ENCODE measurements at places on chromosomes 1 and 21.

GRCh38 chr1:164518692-164519332 lies 40.2 kb upstream of the PBX1 start:
- DNase-seq: no peak

GRCh38 chr1:156899956-156900718 lies 6.6 kb downstream of the PEAR1 start:
- no peak for DNase-seq

DNA sequence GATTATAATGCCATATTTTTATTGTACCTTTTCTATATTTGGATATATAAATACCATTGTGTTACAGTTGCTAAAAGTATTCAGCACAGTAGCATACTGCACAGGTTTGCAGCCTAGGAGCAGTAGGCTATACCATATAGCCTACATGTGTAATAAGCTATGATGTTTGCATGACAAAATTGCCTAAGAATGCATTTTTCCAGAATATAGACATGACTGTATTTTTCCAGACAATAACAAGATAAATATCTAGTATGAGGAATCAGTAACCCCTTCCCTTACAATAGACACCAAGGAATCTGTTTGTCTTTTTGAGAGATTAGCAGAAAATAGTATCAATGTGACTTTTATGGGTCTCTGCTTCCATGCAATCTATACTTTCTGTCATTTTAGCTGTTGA lies 228.6 kb downstream of the GRIK1 start:
- no peak for DNase-seq

- no peak for DNase-seq
Observed at GRCh38 chr1:97433094-97433823, 487.6 kb downstream of the DPYD start.

GRCh38 chr21:33871171-33871570 lies 44.4 kb downstream of the ATP5PO start:
- DNase-seq: no peak

- DNase-seq: no peak
Observed at GRCh38 chr1:228684607-228685006, 50.7 kb upstream of the RHOU start.

DNA sequence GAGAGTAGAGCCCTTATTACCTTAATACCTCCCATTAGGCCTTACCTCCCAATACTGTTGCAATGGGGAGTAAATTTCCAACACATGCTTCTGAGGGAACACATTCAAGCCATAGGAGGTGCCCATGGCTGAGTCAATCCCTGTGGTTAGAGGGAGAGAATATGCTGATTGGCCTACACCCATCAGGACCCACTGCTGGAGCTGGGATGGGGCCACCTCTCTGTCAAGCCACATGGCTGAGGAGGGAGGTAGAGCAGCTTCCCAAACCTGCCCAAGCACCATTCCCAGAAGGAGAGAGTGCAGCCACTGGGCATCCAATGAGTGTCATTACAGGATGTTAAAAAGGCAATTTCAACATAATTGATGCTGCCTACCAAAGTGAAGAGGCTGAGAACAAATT lies 228.1 kb downstream of the C1orf94 start:
- DNase-seq: no peak

- DNase-seq: no peak
Observed at GRCh38 chr1:202662081-202662480, 48.2 kb downstream of the SYT2 start.

GRCh38 chr1:27346991-27347624 lies 5.3 kb downstream of the SYTL1 start:
- no peak for DNase-seq

DNA sequence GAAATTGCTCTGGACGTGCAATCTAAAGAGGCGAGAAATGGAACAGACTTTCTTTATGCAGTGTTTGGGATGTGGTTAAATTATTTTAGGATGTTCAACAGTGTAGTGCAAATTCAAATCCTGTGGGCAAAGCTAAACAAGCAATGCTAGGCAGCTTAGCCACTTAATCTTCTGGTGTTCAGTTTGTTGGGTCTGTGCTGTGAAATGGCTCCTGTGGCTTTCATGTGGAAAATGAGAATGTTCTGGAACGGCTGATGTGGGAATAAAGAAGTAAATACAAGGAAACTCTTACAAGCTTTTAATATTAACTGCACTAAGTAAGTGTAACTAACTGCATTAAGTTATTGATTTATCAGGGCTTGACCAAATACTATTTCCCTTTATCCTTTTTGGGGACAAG lies 766.6 kb downstream of the ADGRL2 start:
- no peak for DNase-seq

- DNase-seq: no peak
Observed at GRCh38 chr1:212879947-212880690, 22.0 kb downstream of the FLVCR1 start.

DNA sequence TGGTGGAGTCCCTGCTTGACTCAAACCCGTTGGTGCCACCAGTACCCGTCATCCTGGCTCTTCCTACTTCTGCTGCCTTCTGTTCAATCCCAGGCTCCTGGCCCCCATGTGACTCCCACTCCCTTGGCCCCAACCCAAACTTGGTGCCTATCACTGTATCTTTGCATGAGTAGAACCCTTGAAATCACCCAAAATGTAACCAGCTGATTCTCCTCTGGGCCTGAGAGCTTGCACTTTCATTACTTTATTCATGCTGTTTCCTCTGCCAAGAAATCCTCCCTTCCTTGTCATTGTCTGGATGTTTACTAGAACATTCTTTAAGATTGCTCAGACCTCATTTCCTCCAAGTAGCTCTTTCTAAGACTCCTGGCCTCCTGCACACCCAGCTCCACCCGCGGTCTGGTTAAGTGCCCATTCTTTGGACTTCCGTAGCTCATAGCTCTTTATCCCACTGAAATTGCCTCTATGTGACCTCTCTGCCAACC lies 15.7 kb downstream of the PTAFR start:
- DNase-seq: no peak

- DNase-seq: no peak
Observed at GRCh38 chr1:219350172-219350931, 176.7 kb downstream of the LYPLAL1 start.

DNA sequence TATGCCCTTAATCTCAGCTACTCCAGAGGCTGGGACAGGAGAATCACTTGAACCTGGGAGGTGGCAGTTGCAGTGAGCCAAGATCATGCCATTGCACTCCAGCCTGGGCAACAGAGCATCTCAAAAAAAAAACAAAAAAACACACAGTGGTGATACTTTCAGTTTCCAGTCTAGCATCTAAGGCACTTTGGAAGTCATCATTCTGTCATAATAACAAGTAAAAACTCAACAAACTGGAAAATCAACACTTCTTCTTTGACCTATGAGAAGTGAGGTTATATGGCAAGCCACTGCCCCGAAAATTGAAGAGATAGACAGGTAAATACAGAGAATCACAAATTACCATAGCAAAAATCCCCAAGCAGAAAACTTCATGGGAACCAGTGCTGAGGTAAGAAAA lies 51.9 kb downstream of the IL12RB2 start:
- DNase-seq: no peak

DNA sequence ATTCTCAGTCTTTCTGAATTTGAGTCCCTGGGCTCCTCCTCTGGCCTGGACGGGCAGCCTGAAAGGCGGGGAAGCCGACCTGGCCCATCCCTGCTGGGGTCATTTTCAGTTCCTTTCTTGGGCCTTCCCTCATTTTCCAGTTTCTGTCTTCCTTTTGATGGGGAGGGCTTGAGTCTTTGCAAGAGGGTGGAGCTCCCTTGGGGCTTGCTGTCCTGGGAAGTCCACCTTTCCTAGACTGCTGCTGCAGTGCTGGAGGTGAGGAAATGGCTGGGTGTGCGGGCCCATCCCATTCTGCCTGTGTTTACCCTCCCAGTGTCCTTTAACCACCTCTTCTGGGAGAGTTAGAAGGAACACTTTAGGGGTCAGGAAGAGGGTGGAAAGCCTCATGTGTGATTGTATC lies 40.4 kb upstream of the SYNC start:
- no peak for DNase-seq

DNA sequence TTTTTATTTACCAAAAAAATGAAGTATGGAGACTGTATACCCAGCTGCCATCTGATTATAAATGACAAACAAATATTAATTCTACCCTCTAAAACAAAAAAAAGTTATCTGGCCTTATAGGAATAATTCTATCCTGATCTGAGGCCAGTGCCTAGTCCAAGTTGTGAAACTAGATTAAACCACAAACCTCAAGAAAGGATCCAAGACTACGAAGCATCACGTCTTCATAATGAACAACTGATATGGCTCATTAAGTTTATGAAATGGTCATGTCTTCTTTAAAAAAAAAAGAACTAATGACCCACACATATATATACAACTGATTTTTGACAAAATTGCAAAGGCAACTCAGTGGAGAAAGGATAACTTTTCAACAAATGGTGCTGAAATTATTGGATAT lies 32.4 kb upstream of the CTTNBP2NL start:
- DNase-seq: no peak

- DNase-seq: no peak
Observed at GRCh38 chr21:16287046-16287445, 557.3 kb downstream of the USP25 start.

GRCh38 chr1:68141071-68142021 lies 90.9 kb upstream of the DIRAS3 start:
- no peak for DNase-seq

GRCh38 chr1:97243973-97244560 lies 522.5 kb downstream of the PTBP2 start:
- DNase-seq: no peak

- DNase-seq: no peak
Observed at GRCh38 chr1:1122981-1123480, 7.1 kb upstream of the C1orf159 start.

- no peak for DNase-seq
Observed at GRCh38 chr1:219144658-219145315, 28.9 kb upstream of the LYPLAL1 start.
